ENCODE measurements at places on chromosomes 12 and 14. TPM values are rescaled to one million over a fixed set of nuclear protein-coding genes. Genes with fewer than 3 reads are reported as not detected.

DNA sequence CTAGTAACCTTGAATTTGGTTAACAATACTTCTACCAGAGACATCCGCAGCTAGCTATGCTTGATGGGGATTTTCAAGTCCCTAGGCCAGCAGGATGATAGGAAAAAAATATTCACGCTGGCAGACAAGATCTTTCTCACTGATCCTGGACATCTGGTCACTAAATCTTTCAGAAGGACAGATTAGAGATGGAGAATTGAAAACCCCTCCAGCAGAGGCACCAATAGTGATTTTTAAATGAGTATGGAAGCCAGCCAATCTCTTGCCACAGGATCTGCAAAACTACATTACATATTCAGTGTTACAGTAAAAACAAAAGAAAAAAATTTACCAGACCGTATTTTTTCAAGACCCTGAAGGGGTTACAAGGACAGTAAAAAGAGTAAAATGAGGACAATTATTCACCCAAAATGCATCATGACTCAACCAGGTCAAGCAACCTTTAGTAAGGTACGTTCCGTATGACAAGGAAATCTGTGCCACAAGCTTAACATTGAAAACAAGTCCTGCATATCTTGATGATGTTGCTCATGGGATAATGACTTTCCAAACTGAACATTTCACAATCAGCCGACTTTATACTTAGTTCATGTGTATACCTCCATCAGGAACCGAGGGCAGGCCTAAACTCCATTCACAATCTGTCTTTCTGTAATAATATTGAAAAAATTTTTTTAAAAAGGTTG, 239.5 kb downstream of the GXYLT1 start:
- no peak for DNase-seq

DNA sequence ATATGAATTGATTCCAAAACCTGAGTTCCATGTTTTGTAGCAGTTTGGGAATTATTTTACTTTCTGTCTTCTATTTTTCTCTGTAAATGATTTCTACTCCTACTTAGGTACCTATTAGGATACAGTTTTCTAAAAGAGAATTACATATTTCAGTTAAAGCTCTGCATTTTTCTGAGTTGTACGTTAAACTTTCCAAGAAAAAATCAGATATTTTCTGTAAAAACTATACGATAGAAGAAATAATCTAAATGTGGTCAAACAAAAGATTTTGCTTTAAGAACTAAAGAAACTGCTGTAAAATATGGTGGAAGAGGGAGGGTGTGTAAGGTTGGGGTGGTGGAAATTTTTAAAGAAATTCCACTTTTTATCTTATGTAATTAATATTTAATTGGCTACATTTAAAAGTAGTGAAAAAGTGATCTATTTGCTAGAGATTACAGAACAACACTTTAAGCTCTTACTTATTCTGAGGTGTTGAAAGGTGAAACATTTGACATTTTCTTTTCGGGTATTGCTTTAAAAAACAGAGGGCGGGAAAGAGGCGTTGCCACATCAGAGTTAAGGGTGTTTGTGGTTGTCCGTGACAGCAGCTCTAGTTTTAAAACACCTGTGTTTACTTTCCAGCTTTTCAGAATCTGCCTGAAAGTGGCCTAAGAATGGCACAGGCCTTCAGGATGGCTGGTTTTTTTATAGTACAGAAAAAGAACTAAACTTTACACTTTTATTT, 187.3 kb downstream of the MIPOL1 start:
- DNase-seq, result no peak

- DNase-seq, result no peak
Measured at GRCh38 chr12:100101000-100101399, 41.7 kb downstream of the BLTP3B start.

- no peak for DNase-seq
Measured at GRCh38 chr12:133135747-133136146, 5.3 kb downstream of the ZNF10 start.

DNA sequence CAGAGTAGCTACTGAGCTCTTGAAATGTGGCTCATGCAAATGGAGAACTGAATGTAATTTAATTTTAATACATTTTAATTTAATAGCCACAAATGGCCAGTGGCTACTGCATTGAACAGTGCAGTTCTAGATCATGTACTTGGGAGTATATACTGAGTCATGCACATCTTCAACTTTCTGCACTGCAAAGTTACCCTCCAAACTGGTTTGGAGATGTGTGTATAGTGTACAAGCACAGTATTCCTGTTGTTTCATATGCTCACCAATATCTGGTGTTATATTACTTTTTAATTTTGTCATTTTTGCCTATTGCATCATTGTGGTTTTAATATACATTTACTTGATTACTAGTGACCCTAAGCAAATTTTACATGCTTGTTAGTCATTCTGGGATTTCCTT, 372.8 kb downstream of the NELL2 start:
- no peak for DNase-seq

DNA sequence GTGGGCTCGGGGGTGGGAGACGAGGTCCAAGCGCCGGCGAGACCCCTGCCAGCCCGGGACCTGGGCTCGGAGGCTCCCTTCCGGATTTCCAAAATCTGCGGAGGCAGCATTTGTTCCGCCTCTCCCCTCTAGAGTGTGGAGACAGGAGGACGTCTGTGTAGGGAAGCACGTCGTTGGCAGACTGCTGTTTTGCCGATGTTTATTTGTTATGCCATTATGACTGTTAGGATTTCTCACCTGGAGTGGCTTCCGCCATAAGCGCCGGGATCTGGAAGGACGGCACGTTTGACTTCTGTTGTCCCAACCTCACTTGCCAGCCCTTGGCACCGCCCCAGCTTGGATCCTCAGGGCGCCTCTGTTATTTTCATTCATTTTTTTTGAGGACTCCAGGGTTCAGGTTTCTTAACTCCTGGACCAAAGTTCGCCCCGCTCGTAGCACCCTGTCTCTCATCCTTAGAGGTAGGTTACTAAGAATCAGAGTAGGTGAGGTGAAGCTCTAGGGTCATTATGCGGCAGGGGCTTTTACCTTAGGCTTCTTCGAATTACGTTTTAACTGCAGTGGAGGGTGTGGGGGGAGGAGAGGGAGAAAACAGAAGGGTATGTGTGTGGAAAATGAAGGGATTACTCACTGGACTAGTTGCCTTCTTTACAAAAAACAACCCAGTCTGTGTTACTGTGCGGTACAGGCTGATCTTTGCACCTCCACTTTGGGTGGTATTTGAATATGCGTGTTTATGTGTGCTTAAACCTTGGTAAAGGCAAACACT, 547 bp upstream of the PYGL start:
- peak; percentile 52 for DNase-seq

- DNase-seq, result no peak
Measured at GRCh38 chr12:116982791-116983411, 72.2 kb downstream of the FBXW8 start.

- DNase-seq, result no peak
Measured at GRCh38 chr12:12200363-12200762, 66.5 kb downstream of the LRP6 start.

DNA sequence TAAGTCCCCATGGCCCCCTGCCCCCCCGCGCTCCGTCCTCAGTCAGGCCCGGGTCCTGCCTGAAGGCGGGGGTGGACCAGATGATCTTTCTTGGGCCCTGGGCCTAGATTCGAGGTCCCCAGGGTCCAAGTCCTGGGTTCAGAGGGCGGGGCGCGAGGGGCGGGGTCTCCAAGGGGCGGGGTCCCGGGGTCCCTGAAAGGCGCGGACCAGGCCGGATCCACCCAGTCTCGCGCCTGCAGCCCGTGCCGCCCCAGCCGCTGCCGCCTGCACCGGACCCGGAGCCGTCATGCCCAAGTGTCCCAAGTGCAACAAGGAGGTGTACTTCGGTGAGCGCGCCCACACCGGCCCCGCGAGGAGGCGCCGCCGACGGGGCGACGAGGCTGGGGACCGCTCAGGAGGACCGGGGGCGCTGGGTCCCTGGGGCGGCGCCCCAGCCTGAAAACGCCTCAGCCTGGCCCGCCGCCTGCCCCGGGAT, 325 bp downstream of the CRIP1 start:
- DNase-seq, result peak; percentile 88

DNA sequence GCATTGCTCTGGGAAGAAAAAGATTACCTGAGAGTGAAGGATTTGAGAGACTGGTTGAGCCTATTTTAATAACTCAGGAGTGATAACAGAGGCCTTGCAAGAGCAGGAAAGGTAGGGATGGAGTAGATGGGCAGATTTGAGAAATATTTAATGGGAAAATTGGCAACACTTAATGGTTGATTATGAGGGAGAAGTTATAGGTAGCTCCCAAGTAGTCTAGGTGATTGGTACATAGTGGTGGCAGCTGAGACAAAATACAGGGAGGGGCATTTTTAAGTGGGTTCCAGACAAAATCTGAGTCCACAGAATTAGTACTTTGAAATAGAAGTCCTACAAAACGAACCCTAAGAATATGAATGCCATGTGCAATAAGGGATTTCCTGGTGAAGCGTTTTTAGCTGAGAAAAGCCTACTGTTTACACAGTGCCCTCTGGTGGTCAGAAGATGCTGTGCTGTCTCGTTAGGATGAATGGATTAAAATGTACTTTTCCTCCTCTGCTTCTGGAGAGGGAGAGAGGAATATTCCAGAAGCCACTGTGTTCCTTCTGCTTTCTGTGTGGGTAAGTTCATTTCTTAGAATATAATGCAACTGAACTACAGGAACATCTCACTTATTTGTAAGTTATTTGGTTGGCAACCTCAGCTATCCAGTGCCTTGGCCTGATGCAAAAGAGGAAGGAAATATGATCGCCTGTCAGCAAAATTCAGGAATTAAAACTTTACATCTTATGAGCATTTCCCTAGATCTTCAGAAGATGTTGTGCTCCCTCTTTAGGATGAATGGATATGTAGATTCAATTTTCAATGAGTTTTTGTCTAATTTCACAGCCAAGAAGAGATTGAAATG, 6.5 kb downstream of the ZBTB1 start:
- no peak for DNase-seq

DNA sequence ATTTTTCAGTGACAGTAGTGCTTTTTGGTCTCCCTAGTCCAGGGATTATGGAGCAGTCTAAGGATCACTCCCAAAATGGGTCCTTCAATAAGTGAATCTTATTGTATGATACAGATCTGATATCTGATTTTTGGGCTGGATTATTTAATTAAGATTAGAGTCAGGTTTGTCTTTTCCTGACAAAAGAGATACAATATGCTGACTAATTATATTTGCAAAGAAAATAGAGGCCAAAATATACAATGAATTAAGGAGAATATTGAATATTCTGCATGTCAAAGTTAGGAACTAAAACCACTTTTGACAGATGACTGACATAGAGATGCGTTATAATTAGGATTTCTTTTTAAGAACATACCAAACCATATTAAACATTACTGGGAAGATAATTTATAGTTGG, 175.2 kb downstream of the FOXG1 start:
- no peak for DNase-seq

- peak; percentile 29 for DNase-seq
Measured at GRCh38 chr12:30874455-30875321, 51.9 kb upstream of the TSPAN11 start.

The PLD4 gene
- 0.44 TPM for total RNA-seq

Measured in left ventricle myocardium inferior (tissue), 1 donor.